A549 treated with AZD2906 at 1 μM for 4 hours (cell line): ENCODE measurements at places on chromosomes 6 and 20. TPM values are rescaled to one million over a fixed set of nuclear protein-coding genes. Genes with fewer than 3 reads are reported as not detected.

Gene CALHM5
- 0.03 to 0.09 TPM (median 0.05 TPM) in 5 replicates for total RNA-seq

Gene GPR6
- total RNA-seq, result not detected in 5 replicates

Gene PRSS16
- total RNA-seq, result 3.2 to 3.5 TPM (median 3.5 TPM) in 5 replicates

Gene NT5E
- total RNA-seq, result 20.5 to 32.3 TPM (median 26.2 TPM) in 5 replicates

Gene GSTA4
- total RNA-seq, result 7.9 to 9.0 TPM (median 8.5 TPM) in 5 replicates

Gene ADGB
- not detected in 5 replicates for total RNA-seq

Gene OPRM1
- not detected in 5 replicates for total RNA-seq

Gene PDE10A
- total RNA-seq, result 22.6 to 25.5 TPM (median 24.0 TPM) in 5 replicates

Gene KIAA1755
- 0.13 to 0.22 TPM (median 0.17 TPM) in 5 replicates for total RNA-seq

Gene FAM184A
- 0.08 TPM in 1 of 5 replicates, not detected in the others for total RNA-seq

Gene UST
- 4.2 to 5.0 TPM (median 4.7 TPM) in 5 replicates for total RNA-seq

Gene MYCT1
- 0.05 TPM in 1 of 5 replicates, not detected in the others for total RNA-seq

Gene MYLIP
- 2.1 to 2.7 TPM (median 2.4 TPM) in 5 replicates for total RNA-seq

Gene MTFR2
- total RNA-seq, result 11.2 to 12.0 TPM (median 11.6 TPM) in 5 replicates

Gene JPH2
- total RNA-seq, result 5.9 to 7.9 TPM (median 7.8 TPM) in 5 replicates

Gene SCUBE3
- total RNA-seq, result 0.04 to 0.06 TPM (median 0.05 TPM) in 5 replicates

Gene SHLD1
- total RNA-seq, result 6.5 to 7.8 TPM (median 6.9 TPM) in 5 replicates

Gene EPHA7
- 0.03 to 0.13 TPM (median 0.06 TPM) in 5 replicates for total RNA-seq

Gene PLEKHG1
- total RNA-seq, result 0.45 to 0.91 TPM (median 0.66 TPM) in 5 replicates

Gene PAK5
- not detected in 5 replicates for total RNA-seq

Gene HRH3
- 0.02 TPM in 1 of 5 replicates, not detected in the others for total RNA-seq

Gene RHAG
- 0.05 to 0.06 TPM in 2 of 5 replicates, not detected in the others for total RNA-seq

Gene ULBP1
- total RNA-seq, result 0.75 to 1.00 TPM (median 0.93 TPM) in 5 replicates

Gene MOXD1
- total RNA-seq, result 1.3 to 1.7 TPM (median 1.5 TPM) in 5 replicates

Gene GLP1R
- total RNA-seq, result not detected in 5 replicates

Gene HLA-DRA
- not detected in 5 replicates for total RNA-seq

Gene MYBL2
- 77.2 to 82.4 TPM (median 77.9 TPM) in 5 replicates for total RNA-seq

Gene BHLHE23
- total RNA-seq, result not detected in 5 replicates

Gene SLA2
- total RNA-seq, result 0.06 to 0.15 TPM (median 0.13 TPM) in 5 replicates

Gene KPNA5
- 0.85 to 2.0 TPM (median 1.4 TPM) in 5 replicates for total RNA-seq

Gene SMOC2
- total RNA-seq, result 0.03 to 0.06 TPM (median 0.05 TPM) in 3 of 5 replicates, not detected in the others

Gene PRDM13
- 0.77 to 1.3 TPM (median 0.96 TPM) in 5 replicates for total RNA-seq

Gene SERPINB6
- 124 to 133 TPM (median 129 TPM) in 5 replicates for total RNA-seq

Gene HAO1
- total RNA-seq, result not detected in 5 replicates

Gene UBE2J1
- total RNA-seq, result 13.5 to 16.5 TPM (median 14.4 TPM) in 5 replicates

Gene PROCR
- 104 to 150 TPM (median 140 TPM) in 5 replicates for total RNA-seq

Gene ARMC12
- 0.55 to 1.3 TPM (median 0.88 TPM) in 5 replicates for total RNA-seq

Gene MRAP2
- 1.2 to 1.8 TPM (median 1.6 TPM) in 5 replicates for total RNA-seq

Gene RALGAPA2
- 1.3 to 1.8 TPM (median 1.6 TPM) in 5 replicates for total RNA-seq

Gene C20orf144
- total RNA-seq, result 0.08 to 0.13 TPM (median 0.11 TPM) in 3 of 5 replicates, not detected in the others

Gene OR2H1
- total RNA-seq, result not detected in 5 replicates

Gene PRRT1
- 0.47 to 0.82 TPM (median 0.61 TPM) in 5 replicates for total RNA-seq

Gene WFDC5
- 0.08 TPM in 1 of 5 replicates, not detected in the others for total RNA-seq

Gene KIAA0408
- total RNA-seq, result 5.1 to 5.8 TPM (median 5.6 TPM) in 5 replicates

Gene EGFL8
- total RNA-seq, result 0.56 to 1.9 TPM (median 1.9 TPM) in 5 replicates

Gene ESR1
- not detected in 5 replicates for total RNA-seq

Gene ANKRD66
- total RNA-seq, result not detected in 5 replicates

Gene ACSS1
- total RNA-seq, result 15.2 to 21.8 TPM (median 18.5 TPM) in 5 replicates

Gene CCDC170
- 0.05 to 0.14 TPM (median 0.08 TPM) in 5 replicates for total RNA-seq

Gene SEMG1
- total RNA-seq, result not detected in 5 replicates

Gene RNF217
- total RNA-seq, result 5.9 to 7.3 TPM (median 6.9 TPM) in 5 replicates

Gene DACT2
- total RNA-seq, result 0.02 to 0.12 TPM (median 0.07 TPM) in 5 replicates

Gene TRIM10
- total RNA-seq, result 0.01 TPM in 1 of 5 replicates, not detected in the others
